ENCODE measurements at places on chromosomes 7 and 10. TPM values are rescaled to one million over a fixed set of nuclear protein-coding genes. Genes with fewer than 3 reads are reported as not detected.

Gene LRRD1
- total RNA-seq, result not detected

Gene SPDYE11
- total RNA-seq, result not detected

GRCh38 chr10:49667991-49668390, 11.5 kb upstream of the C10orf53 start:
- no peak for DNase-seq

Gene IFIT1B
- not detected for total RNA-seq

DNA sequence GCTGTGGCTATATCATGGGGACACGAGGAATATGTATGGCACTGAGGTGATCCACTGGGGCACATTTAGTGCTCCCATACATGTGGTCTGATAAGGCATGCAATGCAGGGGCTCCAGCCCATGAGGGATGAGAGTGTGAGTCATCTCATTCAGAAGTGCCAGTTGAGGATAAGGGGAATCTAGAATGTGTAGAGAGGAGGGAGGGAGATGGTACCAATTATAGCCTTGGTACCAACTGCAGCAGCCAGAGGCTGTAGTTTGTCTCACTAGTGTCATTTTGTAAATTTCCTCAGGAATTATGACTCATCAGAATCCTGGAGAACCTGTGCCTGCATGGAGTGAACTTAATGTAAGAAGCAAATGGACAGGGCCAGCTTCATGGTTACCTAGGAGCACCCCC, 46.2 kb downstream of the LAMB4 start:
- no peak for DNase-seq

DNA sequence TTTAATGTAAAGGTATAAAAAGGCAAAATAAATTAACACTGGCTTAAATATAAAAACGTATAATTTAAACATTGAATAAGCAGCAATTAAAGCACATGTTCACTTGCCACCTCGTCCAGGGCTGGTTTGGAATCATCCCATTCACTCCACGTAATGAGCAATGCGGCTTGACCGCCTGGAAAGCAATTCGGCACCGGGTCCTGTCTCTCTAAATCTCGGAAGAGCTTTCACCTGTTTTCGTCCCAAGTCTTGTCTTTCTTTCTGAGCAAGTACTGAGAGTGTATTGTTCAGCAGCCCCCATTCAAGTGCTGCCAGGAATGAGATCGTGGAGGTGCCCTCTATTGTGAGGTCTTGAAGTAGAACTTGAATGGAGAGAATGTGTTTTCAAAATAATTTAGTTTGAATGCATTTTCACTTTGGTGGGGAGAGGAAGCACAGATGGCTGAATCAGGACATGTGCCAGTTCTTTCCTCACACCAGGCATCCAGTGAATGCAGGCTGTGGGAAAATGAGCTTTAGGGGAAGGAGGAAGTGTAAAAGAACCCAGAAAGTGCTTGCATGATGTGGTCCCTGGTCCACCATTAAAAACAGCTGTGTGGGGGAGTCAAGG, 515.2 kb downstream of the REEP3 start:
- DNase-seq, result no peak

- DNase-seq, result no peak
Observed at GRCh38 chr7:98994046-98994944, 116.0 kb downstream of the TRRAP start.

DNA sequence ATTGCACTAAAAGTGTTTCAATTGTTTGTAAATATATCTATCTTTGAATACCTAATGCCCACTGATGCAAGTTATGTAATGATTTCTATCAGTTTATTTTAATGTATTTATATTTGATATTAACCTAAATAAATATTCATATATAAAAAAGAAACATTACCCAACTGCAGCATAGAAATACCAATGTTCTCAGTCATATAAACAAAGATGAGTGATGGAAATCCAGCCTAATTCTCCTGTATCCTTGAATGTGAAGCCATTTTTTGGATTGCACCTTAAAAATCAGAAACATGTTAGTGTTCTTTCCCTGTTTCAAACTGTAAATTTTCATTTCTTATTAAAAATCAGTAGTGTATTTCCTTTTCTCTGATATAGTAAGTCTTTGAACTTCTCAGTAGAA, 305.8 kb upstream of the GNAI1 start:
- no peak for DNase-seq

DNA sequence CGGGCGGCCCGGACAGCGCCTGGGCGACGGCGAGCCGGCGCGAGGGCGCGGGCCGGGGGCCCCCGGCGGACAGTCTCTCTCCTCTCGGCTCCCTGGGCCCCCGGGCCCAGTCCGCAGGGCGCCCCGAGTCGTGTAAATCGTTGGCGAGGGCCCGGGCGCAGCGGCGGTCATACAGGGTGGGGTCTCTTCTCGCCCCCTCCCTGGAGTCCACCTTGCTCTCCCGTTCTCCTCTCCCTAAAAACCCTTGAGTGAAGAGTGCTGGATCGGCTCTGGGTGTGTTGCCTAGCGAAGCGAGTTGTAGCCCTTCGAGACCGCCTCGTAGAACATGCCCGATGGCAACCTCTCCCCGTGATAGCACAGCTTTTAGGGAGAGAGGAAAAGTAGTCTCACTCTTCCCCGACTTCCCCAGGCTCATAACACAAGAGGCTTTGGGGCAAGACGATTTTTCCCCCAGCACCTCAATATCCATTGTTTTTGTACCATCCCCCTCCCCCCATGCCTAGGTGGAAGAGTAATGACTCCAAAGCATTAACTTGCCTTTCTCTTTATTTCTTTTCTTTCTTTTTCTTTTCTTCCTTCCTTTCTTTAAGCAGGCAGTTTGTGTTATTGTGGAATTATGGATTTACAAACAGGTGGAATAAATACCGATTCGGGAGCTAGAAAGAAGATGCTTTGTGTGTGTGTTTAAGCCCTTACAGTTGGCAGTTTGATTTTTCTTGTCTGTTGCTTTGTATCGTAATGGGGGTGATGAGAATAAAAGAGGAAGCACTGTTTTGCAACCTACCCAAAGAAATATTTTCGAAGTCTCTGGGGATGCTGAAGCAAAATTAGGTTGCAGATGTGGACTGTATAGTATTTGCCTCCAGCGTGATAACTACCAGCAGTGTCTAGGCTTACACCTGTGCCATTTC, 822 bp downstream of the SHOC2 start:
- DNase-seq, result no peak

DNA sequence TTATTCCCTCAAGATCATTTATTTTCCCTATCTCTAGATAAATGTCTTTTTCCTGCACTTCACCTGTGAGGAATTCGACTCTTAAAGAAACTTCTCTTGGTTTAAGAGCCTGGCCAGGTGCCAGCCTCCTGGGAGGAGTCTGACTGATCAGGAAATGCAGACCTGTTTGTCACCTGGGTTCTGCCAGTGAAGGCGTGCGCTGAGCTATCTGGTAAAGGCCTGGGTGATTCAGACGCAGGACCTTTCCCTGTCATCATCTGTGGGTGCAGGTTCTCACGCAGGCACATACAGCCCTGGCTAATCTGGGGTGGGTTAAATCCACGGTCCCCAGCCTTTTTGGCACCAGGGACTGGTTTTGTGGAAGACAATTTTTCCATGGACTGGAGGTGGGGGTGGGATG, 65.3 kb upstream of the AQP1 start:
- DNase-seq, result no peak

GRCh38 chr10:28240400-28240799, 62.5 kb downstream of the MPP7 start:
- DNase-seq, result no peak

DNA sequence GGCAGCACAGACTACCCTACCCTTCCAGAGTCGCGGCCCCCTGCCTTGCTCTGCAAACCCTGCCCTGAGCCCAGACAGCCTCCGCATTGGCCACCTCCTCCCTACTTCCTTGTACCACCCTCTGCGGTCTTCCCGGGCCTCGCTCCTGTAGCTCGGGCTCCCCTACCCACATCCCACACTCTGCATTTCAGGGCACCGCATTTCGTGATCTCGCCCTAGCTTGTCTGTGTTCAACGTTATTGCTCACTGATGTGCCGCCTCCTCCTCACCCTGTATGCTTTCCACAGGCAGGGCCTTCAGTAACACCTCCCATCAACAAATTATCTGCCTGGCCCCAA, 6.6 kb downstream of the PDIA4 start:
- no peak for DNase-seq

- DNase-seq, result no peak
Observed at GRCh38 chr7:138924501-138925225, 56.5 kb downstream of the KIAA1549 start.

Gene CRHR2
- total RNA-seq, result 0.19 TPM

DNA sequence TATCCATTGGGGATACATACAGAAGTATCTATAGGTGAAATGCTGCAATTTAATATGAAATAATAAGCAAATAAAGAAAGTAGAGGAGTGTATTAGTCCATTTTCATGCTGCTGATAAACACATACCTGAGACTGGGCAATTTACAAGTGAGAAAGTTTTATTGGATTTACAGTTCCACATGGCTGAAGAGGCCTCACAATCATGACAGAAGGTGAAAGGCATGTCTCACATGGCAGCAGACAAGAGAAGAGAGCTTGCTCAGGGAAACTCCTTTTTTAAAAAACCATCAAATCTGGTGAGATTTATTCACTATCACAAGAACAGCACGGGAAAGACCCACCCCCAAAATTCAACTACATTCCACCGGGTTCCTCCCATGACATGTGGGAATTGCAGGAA, 82.8 kb upstream of the TRIM24 start:
- no peak for DNase-seq

DNA sequence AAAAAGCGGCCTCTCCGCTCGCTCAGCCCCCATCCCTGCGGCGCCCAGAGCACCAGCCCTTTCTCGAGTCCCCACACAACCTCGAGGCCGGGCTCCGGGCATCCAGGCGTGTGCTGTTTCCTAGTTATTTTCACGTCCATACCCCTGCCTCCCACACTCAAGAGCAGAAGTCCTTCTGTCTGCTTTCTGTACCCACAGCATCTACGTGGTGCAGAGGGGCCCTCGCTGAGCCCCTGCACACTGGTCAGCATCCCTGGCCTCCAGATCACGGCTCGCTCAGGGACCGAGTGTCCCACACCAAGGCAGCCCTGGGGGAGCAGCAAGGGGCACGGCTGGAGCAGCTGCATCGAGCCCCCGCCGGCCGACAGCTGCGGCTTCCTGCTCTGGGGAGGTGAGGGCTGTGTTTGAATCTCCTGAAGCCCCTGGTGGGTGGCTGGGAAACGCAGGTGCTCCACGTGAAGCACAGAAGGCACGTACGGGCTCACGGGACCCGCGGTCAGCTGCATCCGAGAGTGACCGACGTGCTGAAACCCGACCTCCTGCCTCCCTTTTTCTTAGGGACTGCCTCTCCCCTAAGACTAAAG, 333.1 kb downstream of the DNAJB6 start:
- DNase-seq, result no peak
